ENCODE measurements at places on chromosomes 11 and 22.
A peak's percentile ranks its signal among the peaks of the same experiment; 100 is the strongest.

GRCh38 chr22:35310556-35311550, 11.2 kb downstream of the TOM1 start:
- no peak for DNase-seq

GRCh38 chr22:25388866-25389540, 169.6 kb downstream of the CRYBB2 start:
- DNase-seq = no peak

DNA sequence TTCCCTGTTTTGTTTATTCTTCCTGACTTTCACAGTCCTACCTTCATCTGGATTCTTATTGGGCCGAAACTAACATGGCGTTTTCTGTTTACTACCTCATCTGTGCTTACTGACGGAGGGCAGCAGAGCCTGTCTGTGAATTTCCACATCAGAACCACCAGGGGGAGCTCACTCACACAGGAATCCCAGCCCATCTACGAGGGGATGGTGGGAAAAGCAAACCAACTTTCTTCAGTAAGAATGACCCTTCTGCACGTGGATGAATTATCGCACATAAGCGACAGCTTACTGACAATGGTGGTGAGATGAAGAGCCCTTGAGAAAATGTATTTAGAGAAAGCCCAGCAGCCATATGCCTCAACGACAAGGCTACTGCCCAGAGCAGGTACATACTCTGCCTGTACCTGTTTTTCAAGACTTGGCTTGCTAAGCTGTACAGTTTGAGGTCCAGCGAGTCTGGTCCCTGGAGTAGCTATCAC, 42.5 kb downstream of the LARGE2 start:
- DNase-seq = peak; percentile 15

- DNase-seq = no peak
These were observed 35.0 kb upstream of the MPEG1 start for GRCh38 chr11:59247531-59248227.

DNA sequence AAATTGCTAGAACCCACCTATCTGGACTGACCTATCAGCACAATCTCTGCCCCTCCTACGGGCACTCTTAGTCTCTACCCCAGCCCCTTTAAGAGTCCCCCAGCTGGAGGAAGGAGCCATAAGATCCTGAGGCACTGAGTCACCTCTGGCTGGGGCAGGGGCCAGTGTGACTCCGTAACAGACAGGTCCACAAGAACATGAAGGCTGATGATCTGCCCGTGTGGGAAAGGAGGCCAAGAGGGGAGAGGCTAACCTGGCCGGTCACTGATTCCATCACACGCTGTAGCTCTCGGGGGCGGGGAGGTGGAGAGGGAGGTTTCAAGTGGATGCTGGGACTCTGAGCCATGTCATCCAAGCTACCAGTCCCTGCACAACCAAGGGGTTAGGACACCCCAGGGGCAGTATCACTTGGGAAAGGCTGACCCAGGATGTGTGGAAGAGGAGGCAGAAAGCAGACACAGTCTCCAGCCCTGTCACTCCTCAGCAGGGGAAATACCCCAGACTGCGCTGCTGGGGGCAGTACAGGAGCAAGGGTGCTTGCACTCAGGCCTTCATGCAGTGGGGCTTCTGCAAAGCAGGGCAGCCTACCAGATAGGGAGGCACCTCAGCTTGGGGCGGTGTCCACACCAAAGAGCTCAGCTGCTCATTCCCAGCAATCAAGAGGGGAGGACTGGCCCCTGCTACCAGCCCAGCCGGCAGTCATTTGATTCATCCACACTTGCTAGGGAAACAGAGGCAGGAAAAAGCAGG, 22.3 kb downstream of the ARHGAP1 start:
- DNase-seq = no peak

- DNase-seq = no peak
These were observed 208.0 kb downstream of the CASP12 start for GRCh38 chr11:104690241-104690640.

Data from NCI-H2081 treated with DMSO at 0.1 percent for 48 hours (cell line).